ENCODE measurements at places on chromosomes 3 and 15.

DNA sequence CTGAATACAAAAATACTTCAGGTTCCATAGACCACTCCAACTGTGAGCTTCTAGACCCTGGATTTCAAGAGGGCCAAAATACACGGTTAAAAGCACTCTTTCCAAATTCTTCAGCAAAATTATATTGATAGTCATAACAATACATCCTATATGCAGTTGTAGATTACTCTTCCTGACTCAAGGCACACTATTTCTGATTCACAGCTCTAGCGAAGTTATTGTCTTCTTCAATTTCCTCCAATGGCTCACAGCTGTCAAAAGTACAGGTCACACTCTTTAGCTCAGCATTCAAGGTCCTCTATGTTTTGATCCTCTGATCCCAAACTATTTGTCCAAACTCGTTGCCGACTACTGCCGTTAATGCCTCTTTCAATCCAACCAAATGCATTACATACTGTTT is 13.5 kb upstream of the CCDC80 start:
- no peak for DNase-seq

GRCh38 chr15:85872125-85872524 is 77.4 kb upstream of the KLHL25 start:
- DNase-seq: no peak

DNA sequence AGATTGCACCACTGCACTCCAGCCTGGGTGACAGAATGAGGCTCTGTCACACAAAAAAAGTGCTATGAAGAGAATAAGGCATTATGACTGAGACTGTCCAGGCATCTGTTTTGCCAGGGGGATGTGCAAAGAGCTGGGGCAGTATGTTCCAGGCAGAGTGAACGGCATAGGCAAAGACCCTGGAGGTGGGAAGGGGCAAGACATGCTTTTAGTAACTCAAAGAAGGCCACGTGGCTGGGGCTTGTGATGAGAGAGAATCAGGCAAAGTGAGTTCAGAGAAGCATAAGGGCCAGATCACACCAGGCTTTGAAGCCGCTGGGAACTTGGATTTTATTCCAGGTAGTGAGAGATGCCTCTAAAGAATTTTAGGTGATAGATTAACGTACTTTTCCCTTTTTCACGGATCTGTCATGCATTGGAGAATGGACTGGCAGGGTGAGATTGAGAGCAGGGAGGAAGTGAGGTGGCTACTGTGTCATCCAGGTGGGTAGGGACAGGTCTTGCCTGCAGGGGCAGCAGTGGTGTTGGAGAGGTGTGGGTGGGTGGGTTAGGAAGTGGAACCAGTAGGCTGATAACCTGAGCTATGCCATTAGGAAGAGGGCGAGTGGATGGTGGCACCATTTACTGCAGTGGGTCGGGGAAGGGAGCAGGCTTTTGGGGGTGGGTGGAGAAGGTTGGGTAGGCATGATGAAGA is 31.7 kb downstream of the ATP2B2 start:
- DNase-seq: peak; percentile 14

GRCh38 chr3:22996920-22997571 is 206.1 kb upstream of the UBE2E2 start:
- no peak for DNase-seq

GRCh38 chr3:139120086-139121056 is 75.7 kb upstream of the PRR23C start:
- no peak for DNase-seq

DNA sequence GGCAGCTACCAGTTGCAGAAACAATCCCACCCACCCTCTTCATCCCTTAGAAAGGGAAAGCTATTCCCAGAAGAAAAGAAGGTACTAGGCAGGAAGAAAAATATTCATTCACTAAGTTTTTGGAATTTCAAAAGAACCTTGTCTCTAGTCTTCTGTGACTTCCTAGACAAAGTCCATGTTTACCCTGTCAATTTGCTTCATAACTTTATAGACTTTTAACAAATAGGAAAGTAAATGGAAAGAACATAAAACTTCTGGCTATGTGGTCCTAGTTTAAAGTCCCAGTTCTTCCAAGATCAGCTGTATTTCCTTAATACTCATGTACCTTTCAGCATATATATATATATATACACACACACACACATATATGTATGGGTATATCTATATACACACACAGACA is 143.7 kb upstream of the SNTN start:
- DNase-seq: no peak

DNA sequence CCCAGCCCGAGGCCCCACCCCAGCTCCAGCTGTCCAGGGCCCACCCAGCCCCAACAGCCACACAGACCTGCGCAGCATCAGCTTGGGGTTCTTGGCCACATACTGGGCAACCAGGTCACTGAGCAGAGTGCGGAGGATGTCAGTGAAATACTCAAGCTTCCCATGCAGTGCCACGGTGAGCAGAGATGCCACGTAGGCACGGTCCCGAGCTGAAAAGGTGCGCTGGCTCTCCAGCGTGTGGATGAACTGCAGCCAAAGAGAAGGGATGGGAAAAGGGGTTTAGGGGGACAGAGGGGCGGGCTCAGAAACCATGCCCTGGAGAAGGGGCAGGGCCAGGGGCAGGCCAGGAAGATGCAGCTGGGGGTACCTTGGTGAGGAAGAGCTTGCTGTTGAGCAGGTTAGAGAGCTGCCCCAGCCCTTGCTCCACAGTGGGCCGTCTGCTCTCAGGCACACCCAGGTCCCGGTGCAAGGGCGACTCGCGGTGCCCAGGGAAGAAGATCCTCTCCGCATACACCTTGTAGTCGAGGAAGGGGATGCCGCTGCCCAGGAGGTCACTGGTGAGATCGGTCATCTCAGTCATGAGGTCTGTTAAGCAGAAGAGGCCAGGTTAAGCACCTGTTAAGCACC is 17.4 kb downstream of the PLXNB1 start:
- DNase-seq: no peak

DNA sequence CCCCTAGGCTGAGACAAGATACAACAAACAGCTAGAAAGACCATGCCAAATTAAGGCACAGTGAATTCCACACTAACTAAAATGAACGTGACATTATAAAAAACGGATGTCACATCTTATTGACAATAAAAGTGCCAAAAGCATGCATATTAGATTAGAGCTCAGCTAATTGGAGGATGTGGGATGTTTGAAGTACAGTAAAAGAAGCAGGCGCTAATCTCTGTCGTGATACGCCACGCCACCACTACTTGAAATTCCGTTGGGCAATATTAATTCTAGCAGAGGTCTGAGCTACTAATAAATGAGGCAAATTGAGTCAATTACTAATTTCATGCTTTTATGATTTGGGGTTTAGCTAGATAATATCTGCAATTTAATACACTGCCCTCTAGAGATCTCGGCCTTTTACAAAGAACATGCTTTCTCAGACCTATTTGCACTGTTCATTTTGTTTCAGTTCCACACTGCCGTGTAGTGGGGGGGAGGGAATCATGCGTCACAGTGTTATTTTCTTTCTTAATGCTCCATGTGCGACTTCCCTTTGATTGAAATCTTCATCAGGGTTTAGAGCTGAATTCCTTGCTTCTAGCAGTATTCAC is 52.9 kb upstream of the ROBO2 start:
- DNase-seq: no peak

- no peak for DNase-seq
These were observed 15.5 kb downstream of the MAPKAPK3 start for GRCh38 chr3:50632450-50632849.

DNA sequence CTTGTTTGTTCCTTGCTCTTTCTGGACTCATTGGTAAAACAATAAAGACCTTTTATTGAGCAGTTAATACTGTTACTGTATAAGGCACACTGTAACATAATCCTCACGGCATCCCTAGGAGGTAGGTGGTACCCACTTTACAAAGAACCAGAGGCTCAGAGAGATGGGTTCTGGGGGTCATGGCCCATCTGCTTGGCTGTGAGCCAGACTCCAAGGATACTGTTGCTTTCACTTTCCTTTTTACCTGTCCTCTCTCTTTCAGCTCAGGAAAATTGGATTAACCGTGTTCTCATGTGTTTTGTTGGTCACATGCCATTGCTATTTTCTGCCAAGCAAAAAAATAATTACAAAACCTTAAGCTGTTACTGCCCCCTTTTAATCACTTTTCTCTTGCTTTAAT is 34.8 kb upstream of the FILIP1L start:
- DNase-seq: no peak

- DNase-seq: no peak
These were observed 6.8 kb upstream of the MTHFS start for GRCh38 chr15:79903626-79904025.

DNA sequence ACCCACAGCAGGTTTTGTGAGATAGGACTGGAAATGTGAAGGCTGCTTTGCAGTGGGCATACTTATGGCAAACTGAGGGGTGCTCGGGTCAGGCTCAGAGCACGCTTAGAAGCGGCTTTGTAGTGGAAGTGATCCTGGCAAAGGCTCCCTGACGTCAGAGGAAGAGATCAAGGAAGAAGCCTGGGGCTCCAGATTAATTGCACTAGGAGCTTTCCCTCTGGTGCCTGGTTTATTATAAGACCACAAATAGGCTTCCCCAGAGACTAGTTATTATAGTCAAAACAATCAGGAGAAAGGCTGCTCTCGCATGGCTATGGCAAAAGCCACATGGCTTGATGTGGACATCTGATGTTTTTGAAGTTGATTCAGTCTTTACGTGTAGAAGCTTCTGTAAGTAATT is 515.1 kb downstream of the GABRG3 start:
- DNase-seq: no peak

GRCh38 chr3:123305192-123305591 is 103.4 kb downstream of the SEC22A start:
- DNase-seq: no peak

GRCh38 chr3:58333206-58334012 is 717 bp downstream of the PXK start:
- DNase-seq: peak; percentile 75

DNA sequence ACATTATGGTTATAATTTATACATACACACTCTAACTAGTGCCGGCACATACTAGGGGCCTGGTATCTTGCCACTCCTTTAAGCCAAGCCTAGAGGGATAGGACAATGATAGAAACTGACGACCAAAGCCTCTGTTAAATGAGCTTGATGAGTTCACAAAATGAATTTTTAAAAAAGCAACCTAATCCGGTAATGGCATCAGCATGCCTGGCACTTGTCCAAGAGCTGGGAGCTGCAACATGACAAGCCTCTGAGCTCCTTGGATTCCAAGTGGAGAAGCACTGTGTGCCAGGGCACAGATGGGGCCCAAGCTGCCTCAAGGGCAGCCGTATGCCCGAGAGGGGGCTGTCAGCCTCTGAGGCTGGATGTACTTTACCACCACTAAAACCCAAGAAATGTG is 9.7 kb downstream of the ETV5 start:
- no peak for DNase-seq

DNA sequence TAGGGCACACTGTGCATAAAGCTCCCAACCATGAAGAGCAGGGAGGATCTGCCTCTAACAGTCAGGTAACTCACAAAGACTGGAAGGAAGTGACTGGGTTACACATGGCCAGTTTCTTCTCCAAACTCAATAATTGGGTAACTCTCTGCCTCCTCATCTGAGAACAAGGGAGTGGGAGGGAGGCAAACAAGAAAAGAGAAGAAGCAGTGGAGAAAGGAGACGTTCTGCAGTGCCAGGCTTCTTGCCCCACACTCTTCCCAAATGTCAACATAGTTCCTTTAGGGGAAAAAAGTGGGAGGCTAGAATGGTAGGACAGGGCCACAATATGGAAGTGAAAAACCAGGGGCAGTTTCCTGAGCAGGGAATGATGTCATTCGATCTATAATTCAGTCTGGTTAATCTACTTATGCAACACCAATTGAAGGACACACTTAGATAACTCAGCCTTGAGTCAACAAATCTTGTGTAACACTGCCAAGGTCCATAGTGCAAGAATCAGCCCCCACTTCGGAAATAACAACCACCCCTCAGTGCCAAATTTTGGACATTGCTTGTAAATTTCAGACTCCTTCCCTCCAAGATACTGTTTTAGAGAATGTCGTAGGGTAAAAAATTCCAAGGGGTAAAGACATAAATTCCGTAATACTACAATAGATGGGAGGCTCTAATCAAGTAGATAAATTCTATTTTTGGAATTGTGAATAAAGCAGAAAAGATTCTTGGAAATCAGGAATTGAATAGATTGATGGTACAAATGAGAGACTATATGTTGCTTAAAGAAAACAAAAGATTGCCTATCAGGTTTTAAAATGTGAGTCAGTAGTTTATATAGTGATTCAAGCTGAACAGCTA is 143.0 kb downstream of the LPP start:
- peak; percentile 75 for DNase-seq

DNA sequence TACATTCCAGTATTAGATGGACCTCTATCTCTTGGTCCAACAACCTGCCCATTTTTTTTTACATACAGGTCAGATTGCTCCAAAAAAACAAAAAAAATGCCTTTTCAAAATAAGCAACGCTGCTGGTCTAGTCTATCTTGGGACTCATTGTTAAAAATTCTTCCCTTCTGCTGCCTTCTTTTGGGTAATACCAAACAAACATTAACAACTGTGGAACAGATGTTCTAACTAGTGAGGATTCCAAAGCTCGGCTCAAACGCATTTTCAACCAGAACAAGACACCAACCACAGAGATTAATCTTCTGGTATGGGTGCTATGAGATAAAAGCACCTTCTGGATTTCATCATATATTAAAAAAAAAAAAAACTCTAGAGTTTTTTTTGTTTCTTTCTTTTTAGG is 24.7 kb downstream of the ARHGAP31 start:
- no peak for DNase-seq

DNA sequence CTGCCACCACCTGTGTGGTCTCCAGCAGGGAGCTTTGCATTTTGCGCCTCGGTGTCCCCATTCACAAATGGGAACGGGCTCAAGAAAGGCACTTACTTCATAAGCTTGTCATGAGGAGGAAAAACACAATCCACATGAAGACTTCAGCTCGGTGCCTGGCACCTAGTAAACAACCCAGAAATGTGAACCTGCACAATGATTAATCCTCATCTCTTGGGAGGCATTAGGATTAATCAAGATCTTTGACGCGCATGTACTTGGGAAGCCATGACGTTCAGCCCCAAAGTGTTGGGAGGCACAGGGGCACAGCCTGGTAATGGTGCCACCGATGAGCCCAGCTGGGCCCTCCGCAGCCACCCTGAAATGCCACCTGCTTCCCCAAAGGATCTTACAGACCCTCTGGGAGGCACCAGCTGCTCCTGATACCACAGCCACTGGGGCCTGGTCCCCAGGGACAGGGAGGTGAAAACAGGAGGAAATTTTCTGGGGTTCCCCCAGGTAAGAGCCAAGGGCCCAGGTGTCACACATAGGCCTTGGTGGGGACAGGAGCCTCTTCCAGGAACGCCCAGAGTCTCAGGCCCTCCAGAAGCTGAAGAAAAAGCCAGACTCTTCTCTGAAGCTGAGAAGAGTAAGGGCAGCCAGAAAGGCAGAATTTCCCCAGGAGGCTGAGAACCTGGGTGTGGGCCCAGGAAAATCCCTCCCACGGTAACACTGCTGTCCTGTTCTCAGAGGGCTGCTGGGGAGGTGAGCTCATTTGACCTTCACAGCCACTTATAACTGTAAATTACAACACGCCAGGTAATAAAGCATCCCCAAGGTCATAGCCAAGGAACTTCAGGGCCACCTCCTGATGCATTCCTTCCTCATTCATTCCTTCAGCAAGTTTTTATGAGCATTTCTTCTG is 507.5 kb downstream of the SHQ1 start:
- DNase-seq: no peak

DNA sequence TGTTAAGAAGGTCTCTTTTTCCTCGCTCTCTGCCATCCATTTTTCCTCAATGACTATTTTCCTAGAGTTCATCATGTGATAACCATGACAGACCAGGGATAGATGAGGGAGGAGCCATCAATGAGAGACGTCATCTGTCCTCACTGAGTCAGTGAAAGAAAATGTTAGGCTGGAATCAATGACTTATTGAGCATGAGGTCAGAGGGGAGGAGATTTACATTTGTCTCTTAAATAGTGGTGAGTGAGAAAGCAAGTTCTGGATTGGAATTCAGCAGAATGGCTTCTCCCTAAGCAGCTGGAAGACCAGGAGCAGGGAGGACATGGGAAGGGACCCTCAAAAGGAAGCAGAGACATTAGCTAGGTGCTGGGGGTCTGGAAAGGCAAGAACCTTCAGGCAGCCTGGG is 28.2 kb upstream of the USP3 start:
- DNase-seq: no peak
